Activated CD4-positive, alpha-beta T cell treated with anti-CD3 and anti-CD28 coated beads for 24 hours (primary cell): ENCODE measurements at places on chromosomes 3 and 15.

DNA sequence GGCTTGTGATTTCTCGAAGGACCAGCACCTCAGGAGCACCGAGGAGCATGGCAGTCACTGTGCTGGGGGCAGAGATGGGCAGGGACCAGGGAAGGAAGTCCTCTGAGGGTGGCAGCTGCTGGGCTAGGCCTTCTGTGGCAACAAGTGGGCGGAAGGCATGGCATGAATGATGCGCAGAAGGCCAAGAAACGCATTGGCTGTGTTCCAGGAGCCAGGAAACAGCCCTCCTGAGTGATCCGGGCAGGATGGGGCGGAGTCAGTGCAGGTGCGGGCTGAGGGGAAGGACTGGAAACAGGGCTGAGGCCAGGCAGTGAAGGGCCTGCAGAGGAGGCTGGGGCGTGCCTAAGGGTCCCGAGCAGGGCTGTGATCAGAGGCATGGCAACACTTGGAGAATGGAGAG is 23.6 kb downstream of the MRPS11 start:
- DNase-seq: no peak

DNA sequence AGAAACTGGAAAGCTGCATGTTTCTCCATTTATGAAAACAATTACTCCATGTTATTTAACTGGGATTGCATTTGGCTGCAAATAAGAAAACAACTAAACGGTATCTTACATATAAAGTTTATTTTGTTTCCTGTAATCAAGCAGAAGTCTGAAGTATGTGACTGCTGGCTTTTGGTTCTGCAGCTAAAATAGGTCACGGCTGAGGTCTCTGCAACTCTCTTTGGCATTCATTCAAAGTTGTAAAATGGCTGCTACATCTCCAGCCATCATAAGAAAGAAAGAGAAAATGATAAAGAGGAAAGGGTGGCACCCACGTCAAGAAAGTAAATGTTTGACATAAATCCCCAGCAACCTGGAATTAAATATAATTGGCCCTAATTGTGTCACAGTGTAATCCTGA is 406.1 kb downstream of the TBC1D5 start:
- no peak for DNase-seq

GRCh38 chr3:123695152-123695551 is 110.3 kb upstream of the HACD2 start:
- no peak for DNase-seq

DNA sequence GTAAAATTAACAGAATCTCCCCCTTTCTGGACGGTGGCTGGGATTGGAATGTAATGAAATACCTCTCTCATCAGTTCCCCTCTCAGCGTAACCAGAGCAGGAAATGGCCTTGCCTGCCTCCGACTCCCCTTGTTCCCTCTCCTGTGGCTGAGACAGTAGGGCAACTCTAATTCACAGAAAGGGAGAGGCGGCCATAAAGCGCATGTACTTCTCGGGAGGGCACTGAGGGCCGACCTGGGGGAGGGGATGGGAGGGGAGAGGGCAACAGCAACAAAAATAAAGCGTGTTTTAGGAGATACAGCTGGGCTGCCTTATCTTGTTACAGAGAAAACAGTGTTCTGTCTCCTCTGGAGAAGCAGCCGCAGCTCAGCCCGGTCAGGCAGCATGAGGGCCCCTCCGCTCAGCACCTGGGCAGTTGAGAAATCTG is 783.3 kb upstream of the ARRDC4 start:
- DNase-seq: no peak

GRCh38 chr3:38116471-38117162 is 20.3 kb downstream of the ACAA1 start:
- DNase-seq: no peak

- no peak for DNase-seq
Observed at GRCh38 chr3:101778385-101779046, 495 bp upstream of the NXPE3 start.
